H9 (cell line): ENCODE measurements at places on chromosomes 6 and 20. TPM values are rescaled to one million over a fixed set of nuclear protein-coding genes. Genes with fewer than 3 reads are reported as not detected.

DNA sequence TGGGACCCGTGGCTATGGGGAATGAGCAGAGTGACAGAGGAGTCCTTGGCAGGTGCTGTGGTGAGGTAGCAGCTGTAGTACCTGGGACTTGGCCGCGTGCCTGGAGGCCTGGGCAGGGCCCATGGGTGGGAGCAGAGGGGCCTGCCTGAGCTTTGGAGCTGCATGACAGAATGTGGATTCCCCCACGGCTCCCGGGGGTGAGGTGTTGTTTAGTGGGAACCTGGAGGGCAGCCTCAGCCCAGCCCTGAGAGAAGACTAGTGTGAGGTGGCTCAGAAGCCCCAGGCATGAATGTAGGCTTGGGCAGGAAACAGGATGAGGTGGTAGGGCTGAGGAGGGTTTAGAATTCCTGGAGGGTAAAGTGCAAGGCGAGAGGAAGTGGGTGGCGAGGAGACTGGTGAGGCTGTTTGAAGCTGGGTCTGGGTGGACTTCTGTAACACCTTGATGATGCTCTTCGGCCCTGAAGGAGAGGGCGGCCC is 86.5 kb upstream of the SCP2D1 start:
- H3K27me3 ChIP-seq = no peaks in the 10 kb centered on the region
- no peak for DNase-seq
- no peak overlapping the region for H3K4me3 ChIP-seq
- no peak overlapping the region for H3K27ac ChIP-seq
- no peaks in the 10 kb centered on the region for H3K36me3 ChIP-seq
- H3K4me1 ChIP-seq = peaks cover 3% of the 10 kb centered on the region; the same call in 1 of the 2 replicates

DNA sequence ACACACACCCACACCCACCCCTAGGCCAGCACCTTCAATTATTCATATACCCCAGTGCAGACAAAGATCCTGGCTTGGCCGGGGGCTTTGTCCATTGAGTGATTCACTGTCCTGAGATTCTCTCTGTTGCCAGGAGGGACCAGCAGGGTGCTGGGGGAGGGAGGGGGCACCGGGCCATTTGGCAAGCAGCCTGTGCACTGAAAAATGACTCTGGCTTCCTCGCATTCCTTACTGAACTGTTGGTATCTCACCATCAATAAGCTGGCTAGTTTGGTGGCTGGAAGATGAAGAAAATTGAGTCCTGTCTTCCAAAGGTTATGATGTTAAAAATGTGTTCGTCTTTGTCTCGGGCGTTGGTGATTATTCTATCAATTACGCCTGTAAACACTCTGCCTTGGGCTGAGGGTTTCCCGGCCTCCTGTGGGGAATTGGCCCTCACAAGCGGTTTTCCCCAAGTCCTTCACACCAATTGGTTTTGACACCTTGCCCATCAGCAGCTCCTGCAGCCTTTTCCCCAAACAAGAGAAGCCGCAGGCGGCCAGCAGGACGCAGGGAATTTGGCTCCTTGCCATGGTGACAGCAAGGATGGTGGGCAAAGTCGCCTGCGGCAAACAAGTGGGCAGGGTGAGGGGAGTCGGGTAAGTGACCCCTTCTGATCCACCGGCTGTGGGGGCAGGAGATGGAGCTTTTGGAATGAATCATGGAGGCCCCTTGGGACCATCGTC is 4.9 kb downstream of the VSTM2L start:
- no peaks in the 10 kb centered on the region; the same call in 1 of the 2 replicates for H3K27me3 ChIP-seq
- peak; percentile 53 for DNase-seq
- no peaks in the 10 kb centered on the region for H3K36me3 ChIP-seq
- H3K4me3 ChIP-seq = peak overlapping the region; percentile 6; the same call in 2 of the 3 replicates
- peaks cover 8% of the 10 kb centered on the region; the same call in 1 of the 2 replicates for H3K4me1 ChIP-seq
- H3K27ac ChIP-seq = no peak overlapping the region

DNA sequence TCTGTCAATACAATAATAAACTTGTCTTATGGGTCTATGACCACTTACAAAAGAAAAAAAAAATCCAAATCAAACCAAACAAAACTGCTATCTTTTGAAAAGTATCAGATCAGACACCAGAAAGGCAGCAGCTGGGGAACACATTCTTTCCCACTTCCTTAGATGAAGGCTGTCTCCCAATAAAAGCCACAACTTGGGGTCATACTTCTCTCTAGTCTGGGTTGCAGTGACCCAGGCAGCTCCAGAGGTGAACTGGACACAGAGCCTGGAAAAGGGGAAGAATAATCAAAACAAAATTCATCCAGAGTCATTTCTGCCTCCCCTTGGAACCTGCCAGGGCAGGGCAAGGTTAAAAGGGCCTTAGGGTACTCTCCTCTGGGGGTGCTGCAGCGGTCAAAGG is 19.1 kb downstream of the ATXN1 start:
- no peaks in the 10 kb centered on the region for H3K36me3 ChIP-seq
- no peak for DNase-seq
- H3K4me1 ChIP-seq = peaks cover 2% of the 10 kb centered on the region; the same call in 1 of the 2 replicates

DNA sequence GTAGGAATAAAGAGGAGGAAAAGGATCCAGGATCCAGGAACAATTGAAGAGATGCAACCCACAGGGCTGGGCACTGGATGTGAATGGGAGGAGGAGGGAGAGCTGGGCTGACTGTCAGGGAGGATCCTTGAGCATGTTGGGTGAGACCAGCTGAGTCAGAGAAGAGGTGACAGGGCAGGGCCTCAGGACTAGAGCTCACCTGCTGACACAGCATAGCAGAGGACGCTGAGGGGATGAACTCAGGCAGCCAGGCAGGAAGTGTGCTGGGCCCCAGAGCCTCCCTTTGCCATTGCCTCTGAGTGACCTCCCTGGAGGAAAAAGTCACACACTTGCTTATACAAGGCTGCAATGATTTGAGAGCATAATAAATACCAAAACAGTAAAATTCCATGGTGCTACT is 72.3 kb downstream of the ZNF133 start:
- H3K36me3 ChIP-seq = no peaks in the 10 kb centered on the region
- no peaks in the 10 kb centered on the region for H3K4me1 ChIP-seq
- no peaks in the 10 kb centered on the region for H3K27me3 ChIP-seq
- H3K27ac ChIP-seq = no peak overlapping the region
- peak; percentile 49 for DNase-seq

GRCh38 chr6:165204807-165205545 is 104.4 kb downstream of the C6orf118 start:
- no peaks in the 10 kb centered on the region for H3K36me3 ChIP-seq
- H3K4me3 ChIP-seq = no peak overlapping the region
- H3K27ac ChIP-seq = no peak overlapping the region
- H3K4me1 ChIP-seq = no peaks in the 10 kb centered on the region

- H3K27ac ChIP-seq = no peak overlapping the region
- peaks cover 9% of the 10 kb centered on the region for H3K36me3 ChIP-seq
- H3K4me1 ChIP-seq = peaks cover 3% of the 10 kb centered on the region; the same call in 1 of the 2 replicates
- DNase-seq = no peak
- 0 out of 3 replicates have a peak overlapping the region, but pooled peaks have one; percentile 5 for H3K4me3 ChIP-seq
- H3K27me3 ChIP-seq = no peaks in the 10 kb centered on the region
These were observed 4.3 kb downstream of the CEBPB start for GRCh38 chr20:50194831-50195523.

DNA sequence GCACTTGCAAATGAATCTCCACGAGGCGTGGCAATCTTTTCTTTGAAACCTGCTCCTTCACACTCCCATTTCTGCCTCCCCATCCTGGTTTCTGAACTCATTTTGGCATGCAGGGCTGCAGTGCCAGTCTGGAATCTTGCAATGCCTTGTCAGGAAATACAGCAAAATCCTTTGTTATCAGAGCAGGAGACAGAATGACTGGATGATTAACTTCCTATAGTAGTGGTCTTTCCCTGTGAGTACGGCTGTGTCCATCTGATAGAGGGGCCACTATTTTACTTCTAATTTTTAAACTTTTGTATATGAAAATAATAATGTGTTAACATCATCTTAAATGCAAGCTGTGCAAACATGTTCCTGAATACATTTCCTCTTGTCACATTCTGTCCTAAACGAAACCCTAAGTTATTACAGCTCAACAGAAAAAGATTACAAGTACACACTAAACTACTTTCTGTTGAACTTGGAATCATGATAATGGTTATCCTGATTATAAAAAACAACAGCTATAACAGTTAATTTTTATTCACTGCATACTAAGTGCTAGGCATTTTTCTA is 140.2 kb downstream of the KIF13A start:
- no peaks in the 10 kb centered on the region for H3K4me1 ChIP-seq
- DNase-seq = no peak
- H3K27ac ChIP-seq = no peak overlapping the region
- no peak overlapping the region for H3K4me3 ChIP-seq
- peaks cover 4% of the 10 kb centered on the region; the same call in 2 of the 3 replicates for H3K36me3 ChIP-seq
- H3K27me3 ChIP-seq = no peaks in the 10 kb centered on the region

DNA sequence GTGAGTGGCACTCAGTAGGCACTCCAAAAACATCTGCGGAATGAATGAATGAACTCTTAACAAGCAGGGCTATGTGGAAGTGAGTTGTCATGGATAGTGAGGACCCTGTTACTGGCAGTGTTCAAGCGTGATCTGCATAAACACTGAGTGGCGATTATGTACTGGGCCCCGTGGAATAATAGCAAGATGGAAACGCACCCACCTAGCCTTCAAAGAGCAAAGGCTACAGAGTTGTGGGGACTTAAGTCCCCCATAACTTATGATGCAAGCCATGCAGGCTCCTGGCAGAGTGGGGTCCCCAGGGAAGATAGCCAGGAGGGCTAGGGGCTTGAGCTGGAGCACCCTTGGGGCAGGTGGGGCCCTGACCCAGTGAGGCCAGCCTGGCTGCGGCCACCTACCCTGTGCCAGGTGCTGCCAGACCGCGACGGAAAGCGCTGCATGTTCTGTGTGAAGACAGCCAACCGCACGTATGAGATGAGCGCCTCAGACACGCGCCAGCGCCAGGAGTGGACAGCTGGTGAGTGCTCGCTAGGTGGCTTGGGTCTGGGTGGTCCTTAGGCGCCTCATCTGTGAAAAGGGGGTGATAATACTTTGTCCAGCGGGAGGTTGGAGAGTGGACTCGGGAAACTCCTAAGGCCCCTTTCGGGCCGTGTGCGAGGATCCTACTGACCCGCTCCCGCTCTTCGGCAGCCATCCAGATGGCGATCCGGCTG is 20.0 kb downstream of the DEF6 start:
- H3K27ac ChIP-seq = no peak overlapping the region
- peak overlapping the region; percentile 70 for H3K4me3 ChIP-seq
- H3K27me3 ChIP-seq = peaks cover 3% of the 10 kb centered on the region; the same call in 1 of the 2 replicates
- H3K36me3 ChIP-seq = peaks cover 5% of the 10 kb centered on the region; the same call in 1 of the 2 replicates
- H3K4me1 ChIP-seq = peaks cover 3% of the 10 kb centered on the region
- DNase-seq = peak; percentile 45

The CPNE5 gene
- total RNA-seq = 0.29 and 0.52 TPM in 2 replicates

DNA sequence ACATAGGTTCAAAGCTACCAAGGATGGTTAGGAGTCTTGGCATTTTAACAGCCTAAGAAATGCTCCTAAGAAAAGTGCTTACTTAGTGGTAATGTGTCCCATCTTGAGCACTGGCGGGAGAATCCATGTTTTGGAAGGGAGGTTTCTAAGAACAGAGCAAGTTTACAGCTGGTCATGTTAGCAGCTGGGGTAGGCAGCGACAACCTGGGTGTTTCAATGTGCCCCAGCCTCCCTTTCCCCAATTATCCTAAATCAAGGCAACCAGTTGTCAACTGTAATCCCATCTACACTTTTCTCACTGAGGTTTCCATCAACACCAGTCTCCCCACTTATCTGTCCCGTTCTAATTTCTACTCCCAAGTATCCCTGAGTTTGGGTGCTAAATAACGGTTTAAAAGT is 1.6 kb upstream of the JAG1 start:
- H3K4me1 ChIP-seq = peaks cover 7% of the 10 kb centered on the region
- peak overlapping the region; percentile 81 for H3K4me3 ChIP-seq
- no peak overlapping the region for H3K27ac ChIP-seq
- no peaks in the 10 kb centered on the region for H3K27me3 ChIP-seq
- DNase-seq = no peak
- peaks cover 1% of the 10 kb centered on the region; the same call in 2 of the 3 replicates for H3K36me3 ChIP-seq

DNA sequence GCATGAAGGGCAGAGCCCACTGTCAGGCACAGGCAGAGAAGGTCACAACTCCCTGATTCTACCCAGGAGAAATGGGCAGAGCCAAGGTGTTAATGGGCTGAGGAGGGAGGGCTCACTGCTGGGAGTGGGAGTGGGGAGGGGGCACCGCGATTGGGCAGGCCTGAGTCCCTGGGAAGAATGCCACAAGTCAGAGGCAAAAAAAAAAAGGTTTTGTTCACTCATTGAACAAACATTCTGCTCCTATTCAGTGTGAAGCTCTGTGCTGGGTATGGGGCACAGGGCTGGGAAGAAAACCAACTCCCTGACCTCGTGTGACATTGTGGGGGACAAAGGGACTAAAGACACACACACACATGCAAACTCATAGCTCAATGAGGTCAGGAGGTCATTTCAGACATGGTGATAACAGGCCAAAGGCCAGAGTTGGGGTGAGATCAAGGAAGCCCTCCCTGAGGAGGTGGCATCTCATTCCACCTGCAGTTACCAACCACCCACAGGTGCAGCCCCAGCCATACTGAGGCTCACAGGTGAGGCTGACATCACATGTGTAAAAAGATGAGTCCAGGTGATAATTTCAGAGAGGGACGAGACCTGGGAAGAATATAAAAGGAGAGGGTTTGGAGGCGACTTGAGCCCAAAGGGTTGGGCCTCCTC is 3.2 kb upstream of the PMEPA1 start:
- H3K36me3 ChIP-seq = no peaks in the 10 kb centered on the region
- H3K27ac ChIP-seq = no peak overlapping the region
- no peaks in the 10 kb centered on the region for H3K27me3 ChIP-seq
- no peak for DNase-seq

The OXT gene
- total RNA-seq = 0.64 TPM in 1 of 2 replicates, not detected in the other

GRCh38 chr6:84150705-84151104 is 76.7 kb downstream of the CEP162 start:
- no peak overlapping the region for H3K4me3 ChIP-seq
- H3K27ac ChIP-seq = no peak overlapping the region
- no peaks in the 10 kb centered on the region for H3K4me1 ChIP-seq
- peaks cover 6% of the 10 kb centered on the region; the same call in 1 of the 3 replicates for H3K36me3 ChIP-seq
- H3K27me3 ChIP-seq = no peaks in the 10 kb centered on the region
- no peak for DNase-seq

- no peak for DNase-seq
- H3K27ac ChIP-seq = no peak overlapping the region
- H3K27me3 ChIP-seq = no peaks in the 10 kb centered on the region
These were observed 2.2 kb upstream of the TAP2 start for GRCh38 chr6:32840604-32841246.

GRCh38 chr20:11112832-11113231 is 439.0 kb upstream of the JAG1 start:
- no peak for DNase-seq
- no peak overlapping the region for H3K27ac ChIP-seq
- H3K4me3 ChIP-seq = no peak overlapping the region
- H3K27me3 ChIP-seq = no peaks in the 10 kb centered on the region
- no peaks in the 10 kb centered on the region for H3K36me3 ChIP-seq

GRCh38 chr6:137550535-137550934 is 56.3 kb upstream of the OLIG3 start:
- no peak overlapping the region for H3K4me3 ChIP-seq
- H3K36me3 ChIP-seq = no peaks in the 10 kb centered on the region
- peaks cover 9% of the 10 kb centered on the region; the same call in 1 of the 2 replicates for H3K4me1 ChIP-seq
- H3K27me3 ChIP-seq = no peaks in the 10 kb centered on the region
- DNase-seq = no peak
- no peak overlapping the region for H3K27ac ChIP-seq

The SYCP2 gene
- 0.70 and 0.94 TPM in 2 replicates for total RNA-seq

DNA sequence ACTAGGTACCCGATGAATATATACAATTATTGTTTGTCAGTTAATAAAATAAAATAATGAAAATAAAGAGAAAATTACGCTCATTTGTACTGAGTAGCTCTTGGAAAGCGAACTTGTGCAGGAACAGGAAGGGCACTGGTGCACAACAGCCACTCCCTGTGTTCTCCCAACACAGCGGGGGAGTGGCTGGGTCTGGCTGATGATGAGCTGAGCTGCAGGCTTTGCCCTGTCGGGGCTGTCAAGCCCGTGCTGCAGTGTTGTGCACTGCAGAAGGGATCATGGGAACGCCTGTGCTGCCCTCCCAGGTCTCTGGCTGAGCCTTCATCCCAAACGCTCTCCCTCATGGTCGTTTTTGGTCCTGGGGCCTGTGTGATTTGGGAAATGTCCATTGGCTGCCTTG is 131.7 kb upstream of the MAP3K4 start:
- DNase-seq = no peak
- no peaks in the 10 kb centered on the region for H3K36me3 ChIP-seq
- H3K4me3 ChIP-seq = no peak overlapping the region
- no peaks in the 10 kb centered on the region for H3K4me1 ChIP-seq
